ENCODE measurements at places on chromosomes 16 and 17. TPM values are rescaled to one million over a fixed set of nuclear protein-coding genes. Genes with fewer than 3 reads are reported as not detected.
A peak's percentile ranks its signal among the peaks of the same experiment; 100 is the strongest.

Gene ARHGDIG
- total RNA-seq: 2.0 TPM

Gene KCNG4
- not detected for total RNA-seq

Gene ITGAL
- not detected for total RNA-seq

Gene PRAC2
- total RNA-seq: not detected

Gene PPY
- total RNA-seq: not detected

Gene KRTAP2-2
- total RNA-seq: not detected

Gene C16orf92
- total RNA-seq: not detected

Gene CCL15
- not detected for total RNA-seq

Gene WSCD1
- total RNA-seq: 93.3 TPM

DNA sequence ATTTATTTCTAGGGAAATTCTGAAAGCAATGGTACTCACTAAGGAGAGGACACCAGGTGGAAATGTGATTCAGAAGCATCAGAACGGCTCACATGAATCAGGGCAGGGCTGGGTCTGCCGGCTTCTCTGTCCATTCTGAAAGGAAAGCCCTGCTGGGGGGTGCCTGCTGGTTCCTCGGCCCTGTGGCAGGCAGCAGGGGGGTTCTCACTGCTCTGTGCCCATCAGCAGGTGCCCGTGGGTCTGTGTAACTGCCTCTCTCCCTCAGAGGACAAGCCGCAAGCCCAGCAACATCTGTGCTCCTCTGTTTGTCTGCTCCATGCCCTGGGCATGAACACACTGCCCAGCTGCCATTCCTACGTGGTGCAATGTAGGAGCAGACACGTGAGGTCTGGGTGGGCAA is 74.9 kb upstream of the ZNF423 start:
- no peak for DNase-seq
- H3K4me1 ChIP-seq: peaks cover 8% of the 10 kb centered on the region
- H3K4me3 ChIP-seq: no peak overlapping the region

DNA sequence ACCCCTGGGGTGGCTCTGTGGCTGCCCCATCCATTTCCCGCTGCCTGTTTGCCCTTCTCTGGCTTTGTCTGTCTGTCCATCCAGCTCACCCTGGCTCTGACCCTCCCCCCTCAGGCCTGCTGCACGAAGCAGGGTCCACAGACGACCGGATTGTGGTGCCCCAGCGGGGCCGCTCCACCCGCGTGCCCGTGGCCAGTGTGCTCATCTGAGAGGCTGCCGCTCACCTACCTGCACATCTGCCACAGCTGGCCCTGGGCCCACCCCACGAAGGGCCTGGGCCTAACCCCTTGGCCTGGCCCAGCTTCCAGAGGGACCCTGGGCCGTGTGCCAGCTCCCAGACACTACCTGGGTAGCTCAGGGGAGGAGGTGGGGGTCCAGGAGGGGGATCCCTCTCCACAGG is 761 bp upstream of the LAT start:
- DNase-seq: no peak
- no peak overlapping the region for H3K27ac ChIP-seq
- H3K27me3 ChIP-seq: no peaks in the 10 kb centered on the region
- H3K36me3 ChIP-seq: peaks cover 15% of the 10 kb centered on the region
- no peaks in the 10 kb centered on the region for H3K4me1 ChIP-seq
- no peak overlapping the region for H3K4me3 ChIP-seq

DNA sequence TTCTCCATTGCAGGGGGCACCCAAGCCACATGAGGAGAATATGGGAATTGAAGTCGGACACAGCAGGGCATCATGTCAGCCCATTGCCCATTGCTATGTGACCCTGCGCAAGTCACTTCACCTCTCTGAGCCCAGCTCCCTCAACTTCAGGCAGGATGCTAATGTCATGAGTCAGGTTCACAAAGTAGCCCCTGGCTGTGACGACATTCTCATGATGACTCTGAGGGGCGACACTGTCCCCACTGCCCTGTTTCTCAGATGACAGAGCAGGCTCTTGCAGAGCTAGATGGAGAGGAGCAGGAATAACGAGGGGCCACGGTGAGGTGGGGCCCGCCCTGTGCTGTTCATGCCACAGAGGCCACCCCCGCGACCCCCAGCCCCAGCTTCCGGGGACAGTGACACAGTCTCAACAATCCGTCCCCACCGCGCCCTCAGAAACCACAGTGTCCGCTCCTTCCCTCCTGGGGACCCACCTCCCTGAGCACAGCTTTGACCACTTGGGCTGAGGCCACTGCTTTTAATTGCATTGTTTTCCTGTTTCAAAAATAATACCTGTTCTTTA is 13.2 kb upstream of the ZNF469 start:
- H3K36me3 ChIP-seq: no peaks in the 10 kb centered on the region
- no peak for DNase-seq
- no peak overlapping the region for H3K27ac ChIP-seq

DNA sequence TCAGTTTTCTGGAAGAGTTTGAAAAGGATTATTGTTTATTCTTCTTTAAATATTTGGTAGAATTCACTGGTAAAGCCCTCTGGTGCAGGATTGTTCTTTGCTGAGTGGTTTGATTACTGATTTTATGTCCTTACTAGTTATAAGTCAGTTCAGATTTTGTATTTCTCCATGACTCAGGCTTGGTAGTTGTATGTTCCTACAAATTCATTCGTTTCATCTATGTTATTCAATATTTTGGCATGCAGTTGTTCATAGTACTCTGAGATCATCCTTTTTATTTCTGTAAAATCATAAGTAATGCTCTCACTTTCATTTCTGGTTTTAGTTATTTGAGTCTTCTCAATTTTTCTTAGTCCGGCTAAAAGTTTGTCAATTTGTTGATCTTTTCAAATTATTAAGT is 58.1 kb upstream of the CRYM start:
- no peaks in the 10 kb centered on the region for H3K36me3 ChIP-seq
- no peaks in the 10 kb centered on the region for H3K4me1 ChIP-seq
- no peak for DNase-seq
- H3K4me3 ChIP-seq: no peak overlapping the region
- peaks cover 18% of the 10 kb centered on the region for H3K27me3 ChIP-seq
- H3K27ac ChIP-seq: no peak overlapping the region

GRCh38 chr17:978103-979093 is 1.2 kb downstream of the NXN start:
- H3K4me1 ChIP-seq: peaks cover 42% of the 10 kb centered on the region
- H3K36me3 ChIP-seq: no peaks in the 10 kb centered on the region
- H3K27me3 ChIP-seq: no peaks in the 10 kb centered on the region
- H3K27ac ChIP-seq: peak overlapping the region; percentile 88
- DNase-seq: peak; percentile 57
- H3K4me3 ChIP-seq: peak overlapping the region; percentile 96

- H3K27me3 ChIP-seq: no peaks in the 10 kb centered on the region
- H3K4me3 ChIP-seq: no peak overlapping the region
- H3K36me3 ChIP-seq: peaks cover 20% of the 10 kb centered on the region
Measured at GRCh38 chr17:13518261-13519000, 83.3 kb downstream of the HS3ST3A1 start.

- H3K36me3 ChIP-seq: peaks cover 3% of the 10 kb centered on the region
- H3K4me1 ChIP-seq: peaks cover 28% of the 10 kb centered on the region
- DNase-seq: no peak
- peak overlapping the region; percentile 91 for H3K4me3 ChIP-seq
Measured at GRCh38 chr16:57999366-57999970, 1.0 kb downstream of the ZNF319 start.

GRCh38 chr17:51439395-51440229 is 179.3 kb downstream of the UTP18 start:
- peaks cover 8% of the 10 kb centered on the region for H3K4me1 ChIP-seq
- peak overlapping the region; percentile 86 for H3K27ac ChIP-seq
- no peak overlapping the region for H3K4me3 ChIP-seq
- peaks cover 5% of the 10 kb centered on the region for H3K36me3 ChIP-seq
- H3K27me3 ChIP-seq: no peaks in the 10 kb centered on the region

DNA sequence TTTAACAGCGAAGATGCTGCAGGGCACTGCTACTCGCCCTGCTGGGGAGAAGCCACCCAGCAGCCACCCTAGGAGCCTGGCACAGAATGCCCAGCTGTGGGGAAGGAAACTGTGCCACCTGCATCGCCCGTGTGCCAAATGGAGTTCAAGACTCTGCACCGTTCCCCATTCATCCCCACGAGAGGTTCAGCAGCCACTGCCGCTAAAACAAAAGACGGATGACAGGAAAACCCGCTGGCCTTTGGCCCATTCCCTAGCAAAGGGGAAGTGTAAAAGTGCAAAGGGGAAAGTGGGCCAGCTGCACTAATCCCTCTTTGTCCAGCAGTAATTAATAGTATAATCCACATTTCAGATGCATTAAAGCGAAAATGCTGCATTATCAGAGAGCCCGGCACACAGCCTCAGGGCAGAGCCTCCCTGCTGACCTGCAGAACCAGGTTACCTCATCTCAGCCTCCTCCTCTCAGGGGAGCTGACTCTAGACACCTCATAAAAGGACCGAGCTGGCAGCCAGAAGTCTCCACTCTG is 37.7 kb downstream of the ZFHX3 start:
- H3K36me3 ChIP-seq: no peaks in the 10 kb centered on the region
- peaks cover 51% of the 10 kb centered on the region for H3K4me1 ChIP-seq
- no peaks in the 10 kb centered on the region for H3K27me3 ChIP-seq
- peak overlapping the region; percentile 41 for H3K4me3 ChIP-seq

- H3K27me3 ChIP-seq: no peaks in the 10 kb centered on the region
- H3K27ac ChIP-seq: no peak overlapping the region
- H3K4me3 ChIP-seq: no peak overlapping the region
- H3K4me1 ChIP-seq: peaks cover 6% of the 10 kb centered on the region
- no peak for DNase-seq
Measured at GRCh38 chr16:86921289-86921688, 342.9 kb downstream of the FOXL1 start.

- H3K4me1 ChIP-seq: no peaks in the 10 kb centered on the region
- DNase-seq: no peak
- no peak overlapping the region for H3K4me3 ChIP-seq
- no peaks in the 10 kb centered on the region for H3K36me3 ChIP-seq
- peaks cover 13% of the 10 kb centered on the region for H3K27me3 ChIP-seq
- no peak overlapping the region for H3K27ac ChIP-seq
Measured at GRCh38 chr16:1112506-1113184, 16.6 kb upstream of the C1QTNF8 start.

DNA sequence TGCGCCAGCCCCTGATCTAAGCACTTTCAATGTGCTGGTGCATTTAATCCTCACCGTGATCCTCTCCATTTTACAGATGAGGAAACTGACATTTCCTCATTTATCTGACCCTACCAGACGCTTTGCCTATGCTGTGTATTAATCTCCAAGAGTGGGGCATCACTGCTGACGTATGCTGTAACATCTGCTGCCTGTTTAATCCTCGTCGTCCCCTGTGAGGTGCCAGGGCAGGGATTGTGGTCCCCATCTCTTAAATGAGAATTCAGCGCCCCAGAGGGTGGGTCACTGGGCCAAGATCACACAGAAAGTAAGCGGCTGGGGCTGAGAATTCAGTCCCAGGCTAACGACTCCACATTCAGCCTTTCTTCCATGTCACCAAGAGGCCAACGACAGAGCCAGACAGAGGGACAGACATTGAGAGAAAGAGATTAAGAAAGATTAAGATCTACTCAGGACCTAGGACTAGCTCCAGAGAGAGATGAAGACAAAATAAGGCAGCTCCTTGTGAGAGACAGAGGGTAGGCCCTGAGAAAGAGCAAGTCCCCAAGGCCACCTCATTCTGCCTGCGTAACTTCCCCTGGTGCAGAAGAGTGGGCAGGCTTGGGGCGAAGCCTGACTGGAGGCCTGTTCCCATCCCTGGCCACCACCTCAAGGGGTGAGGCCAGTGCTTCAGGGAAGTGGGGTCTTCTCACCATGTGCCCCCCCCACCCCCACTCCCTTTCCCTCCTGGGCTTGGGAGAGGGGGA is 13.5 kb downstream of the CACNA1G start:
- DNase-seq: no peak
- H3K4me3 ChIP-seq: no peak overlapping the region
- no peak overlapping the region for H3K27ac ChIP-seq
- H3K36me3 ChIP-seq: no peaks in the 10 kb centered on the region
- no peaks in the 10 kb centered on the region for H3K27me3 ChIP-seq

DNA sequence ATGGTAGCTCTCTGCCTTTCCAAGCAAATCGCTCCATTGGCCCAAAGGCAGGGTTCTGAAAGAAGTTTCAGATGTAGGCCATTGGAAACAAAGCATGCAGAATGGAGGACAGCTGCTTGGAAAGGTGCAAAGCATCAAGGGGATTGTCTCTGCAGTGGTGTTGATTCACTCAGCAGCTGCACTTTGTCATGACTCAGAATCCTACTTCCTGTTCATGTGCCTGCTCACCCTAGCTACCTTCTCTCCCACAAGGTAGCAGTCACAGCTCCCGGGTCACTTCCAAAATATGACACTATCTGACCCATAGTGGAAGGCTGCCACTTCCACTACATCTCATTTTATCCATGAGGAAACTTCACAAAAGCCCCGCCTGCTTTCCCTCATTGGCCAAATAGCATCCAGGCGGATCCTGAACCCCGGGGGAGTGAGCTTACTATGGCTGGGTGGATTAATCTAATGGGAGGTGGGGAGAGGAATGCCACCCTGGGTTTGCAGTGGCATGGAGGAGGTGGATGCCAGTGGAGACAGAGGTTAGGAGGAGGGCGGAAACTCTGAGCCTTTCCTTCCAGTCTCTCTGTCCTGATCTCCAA is 74.7 kb upstream of the NKD1 start:
- H3K27me3 ChIP-seq: no peaks in the 10 kb centered on the region
- peaks cover 68% of the 10 kb centered on the region for H3K4me1 ChIP-seq
- no peak overlapping the region for H3K4me3 ChIP-seq

- no peaks in the 10 kb centered on the region for H3K36me3 ChIP-seq
- H3K4me3 ChIP-seq: peak overlapping the region; percentile 89
- H3K27me3 ChIP-seq: peaks cover 12% of the 10 kb centered on the region
- H3K27ac ChIP-seq: no peak overlapping the region
- DNase-seq: no peak
- peaks cover 17% of the 10 kb centered on the region for H3K4me1 ChIP-seq
Measured at GRCh38 chr17:80992948-80993624, 1.4 kb downstream of the CHMP6 start.

- no peak for DNase-seq
- H3K36me3 ChIP-seq: no peaks in the 10 kb centered on the region
- H3K4me1 ChIP-seq: no peaks in the 10 kb centered on the region
- no peaks in the 10 kb centered on the region for H3K27me3 ChIP-seq
- no peak overlapping the region for H3K27ac ChIP-seq
- no peak overlapping the region for H3K4me3 ChIP-seq
Measured at GRCh38 chr17:76019833-76020467, 7.2 kb downstream of the EVPL start.

DNA sequence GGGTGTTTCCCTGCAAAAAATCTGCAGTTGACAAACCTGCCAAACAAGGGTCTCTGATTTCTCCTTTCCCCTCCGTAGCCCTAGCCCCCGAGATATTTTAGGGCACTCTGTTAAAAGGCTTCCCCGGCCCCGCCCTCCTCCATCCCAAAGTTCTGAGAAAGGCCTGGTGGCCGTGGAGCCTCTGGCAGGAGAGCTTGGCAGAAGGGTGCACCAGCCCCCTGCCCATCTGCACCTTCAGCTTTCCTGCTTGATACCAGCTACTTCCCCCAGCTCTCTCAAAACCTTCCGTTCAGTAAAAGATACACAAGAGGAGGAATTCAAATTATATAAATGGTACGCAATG is 711 bp upstream of the CANT1 start:
- H3K27ac ChIP-seq: no peak overlapping the region
- peak overlapping the region; percentile 88 for H3K4me3 ChIP-seq
- peaks cover 3% of the 10 kb centered on the region for H3K36me3 ChIP-seq
- H3K4me1 ChIP-seq: peaks cover 32% of the 10 kb centered on the region
- no peaks in the 10 kb centered on the region for H3K27me3 ChIP-seq

- H3K36me3 ChIP-seq: no peaks in the 10 kb centered on the region
- peak overlapping the region; percentile 72 for H3K27ac ChIP-seq
- H3K27me3 ChIP-seq: no peaks in the 10 kb centered on the region
- peaks cover 10% of the 10 kb centered on the region for H3K4me1 ChIP-seq
Measured at GRCh38 chr17:3647769-3648555, 11.4 kb downstream of the CTNS start.
